ENCODE measurements at places on chromosomes 2 and 18. TPM values are rescaled to one million over a fixed set of nuclear protein-coding genes. Genes with fewer than 3 reads are reported as not detected.

The UBE2F gene
- polyA plus RNA-seq = 34.3 TPM

- no peak for DNase-seq
- H3K36me3 ChIP-seq = peaks cover 12% of the 10 kb centered on the region
- H3K27me3 ChIP-seq = no peaks in the 10 kb centered on the region
- H3K4me3 ChIP-seq = no peak overlapping the region
Observed at GRCh38 chr2:45394216-45394615, 216.9 kb downstream of the SRBD1 start.

DNA sequence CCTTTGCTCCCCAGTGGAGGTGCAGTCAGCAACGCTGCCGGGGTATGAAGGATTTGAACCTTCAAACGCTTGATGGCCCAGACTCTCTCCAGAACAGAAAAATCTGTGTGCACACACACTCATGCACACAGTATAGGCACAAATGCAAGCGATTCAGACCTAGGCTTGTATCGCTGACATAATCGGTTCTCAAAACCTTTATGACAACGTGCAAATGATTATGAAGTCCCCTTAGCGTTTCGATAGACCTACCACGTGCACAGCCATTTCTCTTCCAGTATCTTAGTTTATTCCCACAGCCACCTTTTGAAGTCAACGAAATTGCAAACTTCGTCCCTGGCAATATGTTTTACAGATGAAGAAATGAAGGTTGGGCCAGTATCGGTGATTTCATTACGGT is 138.9 kb upstream of the MYCN start:
- no peak for DNase-seq
- no peak overlapping the region for H3K27ac ChIP-seq
- H3K4me3 ChIP-seq = no peak overlapping the region
- H3K4me1 ChIP-seq = no peaks in the 10 kb centered on the region
- no peaks in the 10 kb centered on the region for H3K27me3 ChIP-seq

DNA sequence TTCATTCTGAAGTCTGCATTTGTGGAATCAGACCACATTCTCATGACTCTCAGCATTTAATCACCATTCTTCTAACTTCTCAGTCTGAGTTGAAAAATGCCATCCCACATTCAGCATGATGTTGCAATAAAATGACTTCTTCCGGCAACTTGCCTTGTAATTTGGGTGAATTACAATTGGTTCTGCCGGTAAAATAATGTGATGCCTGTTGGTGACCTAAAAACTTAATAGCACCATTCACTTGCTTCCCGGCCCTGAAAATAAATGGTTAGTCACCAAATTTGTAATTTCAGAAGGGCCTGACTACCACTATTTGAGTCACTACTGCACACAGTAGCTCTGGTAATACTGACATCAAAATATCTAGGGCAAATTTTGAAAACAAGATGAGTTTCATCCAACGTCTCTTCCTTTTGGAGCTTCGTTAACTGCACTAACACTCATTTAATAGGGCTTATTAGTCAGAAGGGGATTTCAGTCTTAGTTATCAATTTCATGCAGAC is 637.1 kb upstream of the CHAC2 start:
- no peaks in the 10 kb centered on the region for H3K36me3 ChIP-seq
- no peaks in the 10 kb centered on the region for H3K27me3 ChIP-seq
- H3K27ac ChIP-seq = no peak overlapping the region
- H3K4me3 ChIP-seq = no peak overlapping the region
- DNase-seq = no peak

The SPC25 gene
- 2.8 TPM for polyA plus RNA-seq

The ALK gene
- polyA plus RNA-seq = 0.03 TPM

The MOGAT1 gene
- polyA plus RNA-seq = not detected

DNA sequence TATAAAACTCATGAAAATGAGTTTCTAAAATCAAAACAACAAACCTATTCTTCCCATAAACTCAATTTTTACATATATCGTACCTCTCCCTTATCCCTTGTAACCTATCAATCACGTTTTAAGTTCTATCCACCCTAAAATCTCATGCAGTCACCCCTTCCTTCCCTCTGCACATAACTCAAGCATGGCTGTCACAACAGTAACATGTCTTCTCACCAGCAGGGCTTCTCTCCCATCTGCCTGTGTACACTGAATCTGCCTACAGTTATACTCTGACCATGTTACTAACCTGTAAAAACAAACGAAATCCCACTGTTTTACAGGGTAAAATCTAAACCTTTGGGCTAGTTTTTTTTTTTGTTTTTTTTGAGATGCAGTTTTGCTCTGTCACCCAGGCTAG is 68.2 kb downstream of the MAP4K3 start:
- no peaks in the 10 kb centered on the region for H3K4me1 ChIP-seq
- H3K27ac ChIP-seq = no peak overlapping the region
- no peaks in the 10 kb centered on the region for H3K27me3 ChIP-seq
- no peak overlapping the region for H3K4me3 ChIP-seq
- peaks cover 6% of the 10 kb centered on the region for H3K36me3 ChIP-seq
